ENCODE measurements at places on chromosomes 4 and X.

- H3K4me3 ChIP-seq = no peak overlapping the region
- H3K36me3 ChIP-seq = no peaks in the 10 kb centered on the region
- no peak for DNase-seq
- no peak overlapping the region for H3K27ac ChIP-seq
- H3K4me1 ChIP-seq = no peaks in the 10 kb centered on the region
- no peaks in the 10 kb centered on the region for H3K27me3 ChIP-seq
These were observed 222.3 kb upstream of the BOD1L1 start for GRCh38 chr4:13849778-13850177.

- H3K27me3 ChIP-seq = no peaks in the 10 kb centered on the region
- H3K36me3 ChIP-seq = no peaks in the 10 kb centered on the region
- no peak overlapping the region for H3K4me3 ChIP-seq
- peak; percentile 91 for DNase-seq
- peaks cover 65% of the 10 kb centered on the region for H3K4me1 ChIP-seq
These were observed 90.6 kb downstream of the LRP2BP start for GRCh38 chr4:185304944-185305690.

GRCh38 chrX:72316408-72317110, 10.8 kb upstream of the CITED1 start:
- DNase-seq = no peak
- H3K4me1 ChIP-seq = no peaks in the 10 kb centered on the region
- no peak overlapping the region for H3K4me3 ChIP-seq
- no peaks in the 10 kb centered on the region for H3K27me3 ChIP-seq
- H3K36me3 ChIP-seq = no peaks in the 10 kb centered on the region

GRCh38 chr4:8597791-8598190, 5.2 kb downstream of the CPZ start:
- H3K27me3 ChIP-seq = peaks cover 93% of the 10 kb centered on the region
- H3K36me3 ChIP-seq = no peaks in the 10 kb centered on the region
- no peak for DNase-seq

GRCh38 chrX:78123190-78123589, 16.3 kb downstream of the TAF9B start:
- H3K4me1 ChIP-seq = peaks cover 12% of the 10 kb centered on the region
- no peak overlapping the region for H3K27ac ChIP-seq
- H3K36me3 ChIP-seq = no peaks in the 10 kb centered on the region
- no peak for DNase-seq

- H3K4me3 ChIP-seq = no peak overlapping the region
- H3K27ac ChIP-seq = no peak overlapping the region
- no peaks in the 10 kb centered on the region for H3K4me1 ChIP-seq
- no peak for DNase-seq
- H3K36me3 ChIP-seq = no peaks in the 10 kb centered on the region
These were observed 11.8 kb upstream of the NEIL3 start for GRCh38 chr4:177297785-177298391.

GRCh38 chr4:61771056-61771455, 570.9 kb downstream of the ADGRL3 start:
- no peaks in the 10 kb centered on the region for H3K27me3 ChIP-seq
- H3K4me1 ChIP-seq = no peaks in the 10 kb centered on the region
- no peak overlapping the region for H3K27ac ChIP-seq
- DNase-seq = no peak
- no peaks in the 10 kb centered on the region for H3K36me3 ChIP-seq

GRCh38 chr4:161581262-161582230, 582.3 kb downstream of the FSTL5 start:
- H3K27me3 ChIP-seq = no peaks in the 10 kb centered on the region
- no peak for DNase-seq
- H3K4me3 ChIP-seq = no peak overlapping the region
- H3K27ac ChIP-seq = no peak overlapping the region

GRCh38 chrX:133609166-133609565, 193.9 kb upstream of the GPC4 start:
- no peak for DNase-seq
- H3K36me3 ChIP-seq = no peaks in the 10 kb centered on the region
- H3K4me3 ChIP-seq = no peak overlapping the region
- peak overlapping the region; percentile 65 for H3K27ac ChIP-seq
- H3K4me1 ChIP-seq = peaks cover 41% of the 10 kb centered on the region

DNA sequence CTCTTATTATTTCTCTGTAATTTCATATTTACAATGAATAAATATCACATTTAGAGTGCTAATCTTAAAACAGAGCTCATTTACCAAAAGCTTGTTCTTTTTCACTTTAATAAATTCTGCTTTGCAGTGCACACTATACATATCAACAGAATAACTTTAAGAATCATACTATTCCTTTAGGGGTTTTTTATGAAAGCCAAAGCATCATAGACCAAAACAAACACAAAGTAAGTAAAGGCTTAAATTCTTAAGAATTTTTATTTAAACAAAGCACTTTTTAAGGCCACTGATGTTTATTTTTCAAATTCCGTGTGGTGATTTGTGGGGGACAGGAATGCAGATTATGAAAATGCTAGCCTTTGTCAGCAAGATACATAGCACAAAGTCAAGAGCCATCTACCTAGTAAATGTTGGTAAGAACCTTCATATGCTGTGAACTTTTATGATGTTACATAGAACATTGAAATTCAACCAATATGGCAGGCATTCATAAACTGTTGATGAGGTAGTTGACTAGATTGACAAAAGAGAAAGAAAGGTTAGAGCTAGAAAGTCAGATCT, 17.8 kb downstream of the TIGD2 start:
- no peaks in the 10 kb centered on the region for H3K36me3 ChIP-seq
- H3K27ac ChIP-seq = no peak overlapping the region
- no peak overlapping the region for H3K4me3 ChIP-seq
- H3K4me1 ChIP-seq = no peaks in the 10 kb centered on the region
- DNase-seq = no peak
- no peaks in the 10 kb centered on the region for H3K27me3 ChIP-seq

DNA sequence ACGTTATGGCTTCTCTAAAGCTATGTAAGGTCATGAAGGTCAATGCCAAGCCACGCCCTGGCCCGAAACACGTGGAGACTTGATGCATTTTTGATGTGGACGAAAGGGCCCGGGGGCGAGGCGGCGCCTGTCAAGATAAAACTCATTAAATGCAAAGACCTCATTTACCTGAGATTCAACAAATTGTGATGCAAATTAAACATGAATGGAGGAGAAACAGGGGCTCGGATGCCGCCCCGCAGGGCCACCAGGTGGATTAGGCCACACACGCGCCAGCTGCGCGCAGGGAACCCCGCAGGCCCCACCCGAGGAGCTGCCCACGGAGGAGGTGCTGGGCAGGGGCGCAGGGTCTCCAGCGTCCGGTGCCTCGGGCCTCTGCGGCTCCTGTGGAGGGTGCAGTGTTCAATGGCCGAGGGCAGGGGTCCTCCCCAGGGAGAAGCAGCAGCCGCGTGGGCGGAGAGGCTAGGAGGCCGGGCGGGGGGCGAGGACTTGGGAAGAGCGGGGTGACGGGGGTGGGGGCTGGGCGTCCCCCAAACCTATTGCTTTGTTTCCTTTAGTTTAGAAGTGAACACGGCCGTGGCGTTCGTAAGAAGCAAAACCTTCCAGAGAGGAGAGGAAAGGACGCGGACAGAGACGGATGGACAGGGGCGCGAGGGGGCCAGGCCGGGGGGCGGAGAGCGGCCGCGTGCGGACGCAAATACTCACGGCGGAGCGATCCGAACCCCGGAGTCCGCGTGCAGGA, 40.4 kb downstream of the CPLX1 start:
- no peak overlapping the region for H3K4me3 ChIP-seq
- H3K36me3 ChIP-seq = no peaks in the 10 kb centered on the region
- H3K27ac ChIP-seq = no peak overlapping the region
- no peaks in the 10 kb centered on the region for H3K27me3 ChIP-seq
- no peak for DNase-seq
- H3K4me1 ChIP-seq = no peaks in the 10 kb centered on the region

- DNase-seq = peak; percentile 7
- no peak overlapping the region for H3K4me3 ChIP-seq
- H3K4me1 ChIP-seq = peaks cover 5% of the 10 kb centered on the region
- no peaks in the 10 kb centered on the region for H3K27me3 ChIP-seq
- no peak overlapping the region for H3K27ac ChIP-seq
These were observed 98.8 kb downstream of the CDS1 start for GRCh38 chr4:84681486-84682274.

GRCh38 chrX:53281321-53281822, at the start of gene IQSEC2:
IQSEC2 (minus strand) TSS chrX:53281584.
- H3K27ac ChIP-seq = no peak within 1 kb of the TSS
- no peaks in the 10 kb centered on the region for H3K36me3 ChIP-seq
- no peaks in the 10 kb centered on the region for H3K27me3 ChIP-seq

- DNase-seq = no peak
- H3K27me3 ChIP-seq = no peaks in the 10 kb centered on the region
- H3K4me1 ChIP-seq = no peaks in the 10 kb centered on the region
- H3K4me3 ChIP-seq = no peak overlapping the region
- H3K27ac ChIP-seq = no peak overlapping the region
These were observed 170.9 kb downstream of the CLCN4 start for GRCh38 chrX:10327651-10328050.

- no peaks in the 10 kb centered on the region for H3K27me3 ChIP-seq
- DNase-seq = no peak
- peaks cover 51% of the 10 kb centered on the region for H3K4me1 ChIP-seq
- H3K36me3 ChIP-seq = 0 out of 2 replicates have a peak, but pooled peaks cover 4% of the 10 kb centered on the region
- peak overlapping the region; percentile 41 for H3K27ac ChIP-seq
- no peak overlapping the region for H3K4me3 ChIP-seq
These were observed 159.6 kb downstream of the PTTG2 start for GRCh38 chr4:38119668-38120385.

DNA sequence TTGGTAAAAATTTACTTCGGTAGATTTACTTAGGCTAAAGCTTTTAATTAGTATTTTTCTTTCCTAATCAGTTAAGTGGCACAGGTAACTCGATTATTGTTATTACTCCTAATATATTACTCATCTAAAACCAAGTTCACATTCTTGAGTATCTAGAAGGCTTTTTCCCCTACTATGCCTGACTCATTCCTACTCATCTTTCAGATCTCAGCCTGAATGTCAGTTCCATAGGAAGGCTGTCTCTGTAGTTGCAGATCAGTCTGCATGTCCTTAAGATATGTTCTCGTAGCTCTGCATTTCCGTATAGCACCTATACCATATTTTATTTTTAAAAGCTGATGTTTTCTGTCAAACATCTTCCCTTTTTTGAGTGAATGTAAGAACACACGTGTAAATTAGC, 5.9 kb upstream of the FAM184B start:
- no peaks in the 10 kb centered on the region for H3K36me3 ChIP-seq
- peaks cover 4% of the 10 kb centered on the region for H3K4me1 ChIP-seq
- no peak for DNase-seq

GRCh38 chr4:37066159-37066558, 178.4 kb upstream of the NWD2 start:
- DNase-seq = no peak
- no peaks in the 10 kb centered on the region for H3K27me3 ChIP-seq
- H3K4me1 ChIP-seq = no peaks in the 10 kb centered on the region
- no peak overlapping the region for H3K4me3 ChIP-seq
- H3K27ac ChIP-seq = no peak overlapping the region

GRCh38 chrX:130834149-130834548, 68.9 kb downstream of the ENOX2 start:
- no peaks in the 10 kb centered on the region for H3K27me3 ChIP-seq
- no peak overlapping the region for H3K4me3 ChIP-seq
- DNase-seq = no peak
- no peak overlapping the region for H3K27ac ChIP-seq
- 0 out of 2 replicates have a peak, but pooled peaks cover 5% of the 10 kb centered on the region for H3K4me1 ChIP-seq
- no peaks in the 10 kb centered on the region for H3K36me3 ChIP-seq

DNA sequence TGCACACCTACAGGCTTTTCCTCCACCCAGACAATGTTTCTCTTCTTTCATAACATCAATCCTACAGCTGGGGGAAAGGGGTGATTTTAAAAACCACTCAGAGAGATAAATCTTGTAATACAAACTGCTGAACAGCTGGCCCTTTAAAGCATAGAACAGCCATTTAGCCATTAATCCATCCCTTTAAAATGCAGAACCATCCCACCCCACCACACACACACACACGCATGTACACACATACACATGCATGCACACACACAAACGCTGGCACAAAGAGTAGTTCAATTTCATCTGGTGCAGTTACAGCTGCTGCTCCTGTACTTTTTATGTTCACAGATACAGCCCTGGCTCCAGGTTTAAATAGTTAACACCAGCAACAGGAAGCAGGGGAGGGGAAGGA, 426.1 kb downstream of the MID1IP1 start:
- H3K27me3 ChIP-seq = no peaks in the 10 kb centered on the region
- no peak overlapping the region for H3K27ac ChIP-seq
- no peaks in the 10 kb centered on the region for H3K4me1 ChIP-seq
- H3K36me3 ChIP-seq = no peaks in the 10 kb centered on the region
- no peak overlapping the region for H3K4me3 ChIP-seq

DNA sequence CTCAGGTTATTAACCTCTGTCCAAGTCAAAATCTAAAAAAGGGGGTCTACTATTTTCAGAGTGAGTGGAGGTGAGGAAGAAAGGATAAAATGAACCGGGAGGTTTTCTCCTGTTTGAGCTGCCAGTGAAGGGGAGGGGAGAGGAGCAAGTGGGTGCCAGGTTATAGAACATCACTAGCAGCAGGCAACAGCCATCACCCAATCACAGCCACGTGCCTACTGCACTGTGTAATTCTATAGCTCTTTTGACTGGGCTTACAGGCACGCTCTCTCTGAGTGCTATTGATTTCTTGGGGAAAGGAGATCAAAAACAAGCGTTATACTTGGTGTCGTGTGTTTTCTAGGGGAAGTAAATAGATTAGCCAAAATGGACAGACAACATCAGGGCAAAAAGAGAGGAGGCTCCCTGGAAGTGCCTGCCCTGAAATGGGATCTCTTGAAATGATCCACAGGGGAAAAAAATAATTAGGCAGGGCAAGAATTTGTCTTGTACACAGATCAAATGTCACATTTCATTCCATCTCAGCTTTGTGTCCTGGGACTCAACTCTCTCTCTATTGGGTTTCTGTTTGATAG, 300.5 kb upstream of the LCORL start:
- no peak for DNase-seq
- no peak overlapping the region for H3K27ac ChIP-seq
- H3K4me3 ChIP-seq = no peak overlapping the region
- no peaks in the 10 kb centered on the region for H3K4me1 ChIP-seq
- no peaks in the 10 kb centered on the region for H3K27me3 ChIP-seq

DNA sequence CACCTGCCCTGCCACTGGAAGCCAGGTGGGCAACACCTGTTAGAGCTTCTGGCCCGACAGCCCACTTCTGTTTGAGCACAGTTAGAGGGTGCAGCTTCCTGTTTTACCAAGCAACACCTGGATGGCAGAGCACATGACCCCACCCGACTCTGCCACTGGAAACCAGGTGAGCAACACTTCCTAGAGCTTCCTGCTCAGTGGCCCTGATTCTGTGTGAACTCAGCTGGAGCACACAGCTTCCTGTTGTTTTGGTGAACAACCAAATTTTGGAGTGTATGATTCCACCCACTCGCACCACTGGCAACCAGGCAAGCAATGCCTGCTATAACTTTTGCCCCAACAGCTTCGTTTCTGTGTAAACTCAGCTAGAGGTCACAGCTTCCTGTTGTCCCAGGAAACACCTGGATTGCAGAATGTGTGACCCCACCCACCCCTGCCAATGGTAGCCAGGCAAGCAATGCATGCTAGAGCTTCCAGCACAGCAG, 163.8 kb upstream of the KLF8 start:
- H3K4me3 ChIP-seq = no peak overlapping the region
- H3K36me3 ChIP-seq = no peaks in the 10 kb centered on the region
- peaks cover 19% of the 10 kb centered on the region for H3K4me1 ChIP-seq
- peak; percentile 75 for DNase-seq
- peak overlapping the region; percentile 59 for H3K27ac ChIP-seq
